ENCODE measurements at places on chromosomes 2 and 18.
A peak's percentile ranks its signal among the peaks of the same experiment; 100 is the strongest.

DNA sequence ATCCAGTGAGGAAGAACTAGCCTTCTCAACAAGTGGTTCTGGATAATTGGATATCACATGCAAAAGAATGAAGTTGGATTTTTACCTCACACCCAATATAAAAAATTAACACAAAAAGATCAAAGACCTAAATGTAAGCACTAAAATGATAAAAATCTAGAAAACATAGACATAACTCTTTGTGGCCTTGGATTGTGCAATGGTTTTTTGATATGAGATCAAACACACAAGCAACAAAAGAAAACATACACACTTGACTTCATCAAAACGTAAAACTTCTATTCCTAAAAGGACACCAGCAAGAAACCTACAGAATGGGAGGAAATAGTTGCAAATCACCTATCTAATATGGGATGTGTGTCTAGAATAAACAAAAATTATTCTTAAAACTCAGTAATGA, 54.1 kb upstream of the NFE2L2 start:
- H3K27me3 ChIP-seq = no peaks in the 10 kb centered on the region
- no peak overlapping the region for H3K27ac ChIP-seq

- H3K27ac ChIP-seq = no peak overlapping the region
- no peaks in the 10 kb centered on the region for H3K36me3 ChIP-seq
- H3K4me3 ChIP-seq = no peak overlapping the region
- no peak for DNase-seq
Measured at GRCh38 chr2:131058214-131058843, 34.9 kb downstream of the FAM168B start.

DNA sequence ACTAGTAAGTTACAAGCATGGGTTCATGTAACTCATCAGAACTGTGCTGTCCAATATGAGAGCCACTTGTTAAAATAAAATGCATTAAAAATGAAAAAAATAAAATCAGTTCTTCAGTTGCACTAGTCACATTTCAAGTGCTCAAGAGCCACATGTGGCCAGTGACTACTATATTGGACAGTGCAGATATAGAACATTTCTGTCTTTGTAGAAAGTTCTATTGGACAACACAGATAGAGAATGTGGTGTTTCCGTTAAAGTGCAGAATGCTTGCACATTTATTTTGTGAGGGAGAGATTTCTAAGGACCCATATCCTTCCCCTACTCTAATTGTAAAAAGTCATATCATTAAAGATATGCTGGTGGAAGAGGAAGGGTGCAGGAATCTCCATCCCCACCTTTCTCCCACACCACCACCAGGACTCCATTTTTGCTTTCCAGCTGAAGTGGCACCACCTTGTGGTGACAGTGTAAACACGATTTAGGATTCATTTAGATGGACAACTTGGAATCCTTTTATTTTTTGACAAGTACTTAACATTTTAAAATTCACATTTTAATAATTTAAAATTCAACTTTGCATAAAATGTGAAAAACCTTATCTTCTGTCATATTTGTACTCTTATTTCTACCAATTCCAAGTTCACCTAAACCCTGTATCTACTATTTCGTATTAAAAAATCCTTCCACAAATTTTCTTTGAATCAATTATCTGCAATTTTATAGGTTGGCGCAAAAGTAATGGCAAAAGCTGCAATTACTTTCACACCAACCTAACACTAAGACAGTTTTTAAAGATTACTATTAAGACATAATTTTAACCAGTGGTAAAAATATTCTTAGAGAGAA, 9.4 kb upstream of the CD302 start:
- DNase-seq = peak; percentile 47
- H3K4me1 ChIP-seq = no peaks in the 10 kb centered on the region
- H3K27ac ChIP-seq = no peak overlapping the region
- H3K36me3 ChIP-seq = no peaks in the 10 kb centered on the region

DNA sequence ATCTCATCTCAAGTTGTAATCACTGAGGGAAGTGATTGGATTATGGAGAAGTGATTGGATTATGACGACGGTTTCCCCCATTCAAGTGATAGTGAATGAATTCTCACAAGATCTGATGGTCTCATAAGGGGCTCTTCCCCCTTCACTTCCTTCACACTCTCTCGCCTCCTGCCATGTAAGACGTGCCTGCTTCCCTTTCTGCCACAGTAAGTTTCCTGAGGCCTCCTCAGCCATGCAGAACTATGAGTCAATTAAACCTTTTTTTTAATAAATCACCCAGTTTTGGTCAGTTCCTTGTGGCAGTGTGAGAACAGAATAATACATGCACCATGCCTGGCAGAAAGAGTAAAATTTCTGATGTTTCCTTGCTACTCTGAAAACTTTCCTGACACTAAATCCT, 36.6 kb downstream of the CEP68 start:
- DNase-seq = no peak
- peaks cover 73% of the 10 kb centered on the region for H3K36me3 ChIP-seq
- H3K27ac ChIP-seq = no peak overlapping the region
- no peak overlapping the region for H3K4me3 ChIP-seq
- H3K27me3 ChIP-seq = no peaks in the 10 kb centered on the region

GRCh38 chr2:38064801-38065501, 11.0 kb downstream of the CYP1B1 start:
- no peak overlapping the region for H3K4me3 ChIP-seq
- no peaks in the 10 kb centered on the region for H3K4me1 ChIP-seq
- no peaks in the 10 kb centered on the region for H3K27me3 ChIP-seq
- DNase-seq = no peak
- H3K36me3 ChIP-seq = no peaks in the 10 kb centered on the region

GRCh38 chr2:104845946-104846785, 7.7 kb upstream of the POU3F3 start:
- H3K27me3 ChIP-seq = peaks cover 99% of the 10 kb centered on the region
- no peaks in the 10 kb centered on the region for H3K4me1 ChIP-seq
- H3K4me3 ChIP-seq = no peak overlapping the region
- no peaks in the 10 kb centered on the region for H3K36me3 ChIP-seq
- no peak overlapping the region for H3K27ac ChIP-seq
- no peak for DNase-seq

DNA sequence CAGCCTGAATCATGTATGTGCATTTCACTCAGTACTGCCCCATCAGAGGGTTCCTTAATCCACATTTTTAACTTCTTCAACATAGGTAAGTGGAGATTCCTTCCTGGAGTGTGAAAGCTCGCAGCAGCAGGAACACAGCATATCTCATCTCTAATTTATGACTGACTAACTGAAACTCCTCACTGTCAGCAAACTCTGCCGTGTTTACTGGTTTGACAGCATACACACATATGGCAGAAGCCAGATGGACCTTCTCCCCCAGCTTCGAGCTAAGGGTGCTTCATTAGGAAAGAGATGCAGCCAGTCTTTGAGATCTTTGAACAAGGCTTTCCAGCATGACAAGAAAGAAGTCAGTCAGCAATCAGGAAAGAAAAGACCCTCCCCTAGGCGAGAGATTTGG, 200.3 kb upstream of the ACVR2A start:
- DNase-seq = no peak
- H3K4me1 ChIP-seq = no peaks in the 10 kb centered on the region
- no peak overlapping the region for H3K27ac ChIP-seq

- no peak overlapping the region for H3K27ac ChIP-seq
- H3K36me3 ChIP-seq = no peaks in the 10 kb centered on the region
- no peaks in the 10 kb centered on the region for H3K27me3 ChIP-seq
- no peaks in the 10 kb centered on the region for H3K4me1 ChIP-seq
Measured at GRCh38 chr2:151575338-151575737, 158.9 kb downstream of the NEB start.

DNA sequence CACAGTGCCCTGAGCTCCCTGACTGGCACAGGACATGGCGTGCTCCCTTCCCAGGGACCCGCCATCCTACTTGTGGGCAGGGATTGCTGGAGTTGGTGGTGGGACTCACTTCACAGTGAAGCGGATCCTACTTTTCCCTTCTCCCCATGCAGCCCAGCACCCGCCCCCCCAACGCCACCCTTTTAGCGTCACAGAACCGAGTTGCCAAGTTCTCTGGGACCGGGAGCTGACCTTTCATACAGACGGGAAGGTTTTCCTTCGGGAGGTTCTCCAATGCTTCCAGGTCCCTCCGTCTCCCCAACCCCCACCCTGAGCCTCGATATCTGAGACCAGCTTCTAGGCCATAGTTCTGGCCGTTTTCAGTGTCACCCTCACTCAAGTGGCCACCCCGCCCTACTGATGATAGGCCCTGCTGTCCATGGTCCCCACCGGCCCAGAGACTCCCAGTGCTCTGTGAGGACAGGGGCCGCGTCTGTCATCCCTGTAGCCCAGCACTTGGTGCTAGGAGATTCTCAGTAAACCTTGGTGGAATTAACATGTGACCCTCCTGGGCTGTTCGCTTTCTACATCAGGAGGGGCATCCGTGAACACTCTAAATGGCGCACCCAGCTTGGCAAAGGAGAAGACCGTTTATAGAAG, 1.6 kb upstream of the DNMT3A start:
- DNase-seq = no peak
- H3K4me1 ChIP-seq = peaks cover 3% of the 10 kb centered on the region
- no peak overlapping the region for H3K27ac ChIP-seq
- H3K36me3 ChIP-seq = no peaks in the 10 kb centered on the region
- H3K27me3 ChIP-seq = no peaks in the 10 kb centered on the region

DNA sequence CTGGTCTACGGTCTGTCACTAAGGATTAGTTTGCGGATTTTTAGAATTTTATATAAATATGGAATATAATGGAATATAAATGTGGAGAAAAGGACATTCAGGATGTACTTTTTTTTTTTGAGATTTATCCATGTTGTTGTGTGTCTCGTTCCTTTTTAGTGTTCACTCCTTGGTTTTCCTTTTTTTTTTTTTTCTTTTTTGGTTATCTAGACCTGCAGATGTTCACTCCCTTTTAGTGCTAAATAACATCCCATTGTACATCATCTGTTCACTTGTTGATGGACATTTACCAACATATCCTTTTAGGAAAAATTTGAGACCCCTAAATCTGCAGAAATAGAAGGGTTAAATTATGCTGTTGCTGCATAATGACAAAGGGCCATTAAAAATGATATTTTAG, 25.5 kb upstream of the RPL37A start:
- no peak for DNase-seq
- H3K4me3 ChIP-seq = no peak overlapping the region
- H3K27ac ChIP-seq = no peak overlapping the region
- no peaks in the 10 kb centered on the region for H3K27me3 ChIP-seq
- no peaks in the 10 kb centered on the region for H3K36me3 ChIP-seq

GRCh38 chr2:175036582-175037018, 31.4 kb upstream of the CHN1 start:
- no peaks in the 10 kb centered on the region for H3K27me3 ChIP-seq
- DNase-seq = no peak
- H3K4me3 ChIP-seq = no peak overlapping the region
- H3K27ac ChIP-seq = no peak overlapping the region

DNA sequence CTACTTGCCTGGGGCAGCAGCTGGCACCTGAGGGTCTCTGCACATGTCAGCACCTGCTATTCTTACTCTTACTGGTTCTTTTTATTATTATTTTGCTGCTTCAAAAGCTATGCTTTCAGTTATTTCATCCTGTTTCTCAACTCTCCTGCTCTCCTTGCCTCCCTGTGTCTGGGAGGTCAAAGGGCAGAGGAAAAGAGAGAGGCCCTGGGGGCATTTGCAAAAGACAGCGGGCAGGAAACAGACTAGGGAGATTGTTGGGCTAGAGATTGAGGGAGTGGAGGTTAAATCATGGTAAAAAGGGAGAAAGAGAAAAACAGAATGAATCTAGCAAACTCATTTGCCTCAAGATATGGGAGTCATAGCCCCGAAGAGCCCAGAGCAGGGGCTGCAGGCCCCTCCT, 21.1 kb upstream of the RPL31 start:
- H3K4me1 ChIP-seq = no peaks in the 10 kb centered on the region
- no peaks in the 10 kb centered on the region for H3K27me3 ChIP-seq
- H3K36me3 ChIP-seq = no peaks in the 10 kb centered on the region
- H3K27ac ChIP-seq = no peak overlapping the region
- no peak for DNase-seq
- no peak overlapping the region for H3K4me3 ChIP-seq

DNA sequence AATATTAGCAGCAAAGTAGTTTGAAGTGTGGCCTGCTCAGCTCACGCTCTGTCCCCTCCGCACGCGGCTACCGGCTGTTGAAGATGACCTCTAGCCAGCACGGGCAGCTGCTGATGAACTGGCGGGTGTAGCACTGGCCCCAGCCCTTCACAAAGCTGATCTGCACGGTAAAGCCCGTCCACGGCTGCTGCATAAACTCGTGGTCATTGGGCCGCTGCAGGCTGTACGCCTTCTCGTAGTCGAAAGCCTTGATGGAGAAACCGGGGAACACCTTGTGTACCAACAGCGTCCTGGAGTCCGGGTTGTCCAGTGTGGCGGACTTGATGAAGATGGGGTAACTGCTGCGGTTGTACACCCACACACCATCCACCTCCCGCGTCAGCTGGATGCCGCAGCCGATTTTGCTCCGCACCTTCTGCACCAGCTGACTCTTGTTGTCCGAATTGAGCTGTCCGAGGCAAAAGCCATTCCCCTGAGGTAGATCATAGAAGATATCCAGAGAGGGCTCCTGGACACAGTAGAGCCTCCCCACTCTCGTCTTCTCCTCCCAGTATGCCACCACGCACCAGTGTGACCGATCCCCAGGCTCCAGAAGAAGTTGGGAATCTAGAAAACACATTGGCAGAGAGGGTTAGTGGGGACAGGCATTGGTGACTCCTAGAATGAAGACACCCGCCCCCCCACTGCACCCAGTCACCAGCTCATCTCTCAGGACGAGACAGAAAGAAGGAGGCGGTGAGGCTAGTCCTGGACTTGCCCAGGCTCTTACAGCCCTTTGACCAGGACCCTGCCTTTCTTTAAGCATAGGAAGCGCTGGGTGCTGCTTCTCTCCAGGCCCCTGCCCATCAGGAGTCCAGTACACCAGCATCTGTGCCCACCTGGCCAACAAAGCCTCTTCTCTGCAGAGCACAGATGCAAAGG, 29.2 kb downstream of the SMAD7 start:
- no peak overlapping the region for H3K4me3 ChIP-seq
- H3K27ac ChIP-seq = peak overlapping the region; percentile 80
- DNase-seq = no peak
- H3K36me3 ChIP-seq = no peaks in the 10 kb centered on the region

- no peak overlapping the region for H3K4me3 ChIP-seq
- H3K36me3 ChIP-seq = no peaks in the 10 kb centered on the region
- H3K27ac ChIP-seq = no peak overlapping the region
- no peaks in the 10 kb centered on the region for H3K27me3 ChIP-seq
Measured at GRCh38 chr18:22601481-22601880, 183.8 kb upstream of the CTAGE1 start.

GRCh38 chr2:16653799-16654198, 11.8 kb downstream of the CYRIA start:
- H3K36me3 ChIP-seq = no peaks in the 10 kb centered on the region
- no peak for DNase-seq
- H3K4me1 ChIP-seq = peaks cover 9% of the 10 kb centered on the region
- H3K27me3 ChIP-seq = no peaks in the 10 kb centered on the region

All from tibial nerve (tissue), 4 donors.